ENCODE measurements at places on chromosomes 5 and 9.

DNA sequence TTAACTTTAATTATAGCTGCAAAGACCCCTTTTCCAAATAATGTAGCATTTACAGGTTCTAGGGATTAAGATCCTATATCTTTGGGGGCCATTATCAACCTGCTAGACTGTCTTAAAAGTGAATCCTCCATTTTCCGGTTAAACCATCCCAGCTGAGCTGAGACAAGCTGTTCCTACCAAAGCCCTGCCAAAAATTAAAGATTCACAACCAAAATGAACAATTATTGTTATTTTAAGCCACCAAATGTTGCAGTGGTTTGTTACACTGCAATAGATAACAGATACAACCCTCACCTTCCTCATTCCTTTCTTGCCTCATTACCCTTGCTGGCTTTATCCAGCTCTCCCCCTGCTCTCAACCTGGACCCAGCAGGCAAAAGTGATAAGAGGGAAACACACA, 343.4 kb downstream of the CDK5RAP2 start:
- no peak for DNase-seq

DNA sequence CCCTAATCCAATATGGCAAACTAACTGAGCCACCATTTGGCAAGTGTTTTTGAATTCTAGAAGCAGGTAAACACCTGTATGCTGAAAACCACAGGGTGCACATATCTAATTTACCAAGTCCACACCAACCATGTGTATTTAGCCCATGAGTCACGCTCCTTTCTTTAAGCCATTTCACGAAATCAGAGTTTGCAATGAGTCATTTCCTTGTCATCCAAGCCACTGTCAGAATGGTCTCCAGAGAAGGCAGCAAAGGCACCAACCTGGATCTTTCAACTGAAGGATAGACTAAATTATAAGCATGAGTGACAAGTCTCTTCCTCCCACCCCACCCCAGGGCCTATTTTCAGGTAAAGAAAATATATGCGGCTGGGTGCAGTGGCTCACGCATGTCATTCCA, 110.0 kb downstream of the PAX5 start:
- DNase-seq: no peak

GRCh38 chr5:147782110-147783028, at the start of gene JAKMIP2:
Gene JAKMIP2 (minus strand): TSS chr5:147782728. CDS start chr5:147671806, 110,922 bp downstream.
- peak; percentile 73 for DNase-seq

- DNase-seq: no peak
Observed at GRCh38 chr5:107668154-107669095, 2.3 kb downstream of the EFNA5 start.

GRCh38 chr5:78591138-78591612, 57.4 kb downstream of the LHFPL2 start:
- DNase-seq: no peak

- DNase-seq: no peak
Observed at GRCh38 chr5:40356248-40356647, 323.5 kb upstream of the PTGER4 start.

DNA sequence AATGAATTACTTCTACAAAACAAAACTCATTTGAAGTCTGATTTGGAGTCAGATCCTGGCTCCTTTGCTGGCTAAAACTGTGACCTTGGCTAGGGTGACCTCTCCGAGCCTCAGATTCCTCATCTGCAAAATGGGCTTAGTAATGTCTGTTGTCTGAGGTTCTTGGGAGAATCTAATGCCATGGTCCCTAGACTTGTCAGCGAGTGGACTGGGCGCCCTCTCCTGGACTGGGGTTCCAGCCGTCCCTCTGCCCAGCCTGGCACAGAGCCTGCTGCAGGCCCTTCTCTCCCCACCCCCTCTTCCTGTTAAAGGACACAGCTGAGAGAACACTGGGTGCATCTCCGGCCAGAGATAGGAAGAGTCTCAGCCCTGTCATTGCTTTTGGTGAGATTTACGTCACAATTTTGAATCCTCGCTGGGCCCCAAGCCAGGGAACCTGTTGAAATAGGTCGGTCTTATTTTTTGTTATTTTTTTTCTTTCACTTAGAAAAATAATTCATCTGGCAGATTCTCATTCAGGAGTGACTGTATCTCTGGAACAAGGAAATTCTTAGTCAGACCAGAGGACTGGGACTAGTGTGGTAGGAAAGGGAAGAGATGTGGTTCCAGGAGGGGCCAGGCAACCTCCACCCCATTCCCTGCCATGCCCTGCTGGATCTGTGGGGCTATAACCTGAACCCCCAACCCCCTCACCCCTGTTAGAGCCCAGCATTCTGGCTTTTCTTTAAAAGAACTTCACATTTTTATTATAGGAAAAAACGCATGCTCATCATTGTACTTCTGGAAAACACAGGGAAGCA, 48.2 kb upstream of the RPL26L1 start:
- peak; percentile 18 for DNase-seq

GRCh38 chr5:38465061-38465460, 91.4 kb downstream of the LIFR start:
- DNase-seq: no peak

Data from T-helper 2 cell (primary cell).